ENCODE measurements at places on chromosomes 12 and 14.

GRCh38 chr14:104337351-104337750, 199.0 kb downstream of the KIF26A start:
- DNase-seq = no peak

GRCh38 chr14:50000380-50001150, 107.7 kb downstream of the ARF6 start:
- DNase-seq = peak; percentile 63

- peak; percentile 14 for DNase-seq
Observed at GRCh38 chr12:93979189-93979588, 169.2 kb upstream of the PLXNC1 start.

DNA sequence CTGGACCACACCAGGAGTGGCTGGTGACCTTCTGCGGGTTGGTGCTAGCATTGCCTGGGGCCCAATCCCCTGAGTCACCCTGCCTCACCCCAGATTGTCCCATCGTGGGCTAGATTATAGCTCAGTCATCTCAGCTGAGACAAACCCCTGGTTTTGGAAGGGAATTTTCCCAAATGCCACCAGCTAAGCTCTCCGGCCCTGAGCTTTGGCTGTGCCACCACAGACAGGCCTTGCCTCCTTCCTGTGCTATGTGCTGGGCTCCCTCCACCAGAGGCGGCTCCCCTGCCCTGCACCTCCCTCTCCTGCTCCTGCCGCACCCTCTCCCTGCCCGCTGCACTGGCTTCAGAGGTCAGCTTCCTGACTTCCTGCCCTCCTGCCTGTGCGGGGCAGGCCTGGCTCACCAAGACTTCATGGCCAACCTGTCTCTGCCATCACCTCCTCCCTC, 196.3 kb downstream of the TSPAN9 start:
- DNase-seq = no peak

DNA sequence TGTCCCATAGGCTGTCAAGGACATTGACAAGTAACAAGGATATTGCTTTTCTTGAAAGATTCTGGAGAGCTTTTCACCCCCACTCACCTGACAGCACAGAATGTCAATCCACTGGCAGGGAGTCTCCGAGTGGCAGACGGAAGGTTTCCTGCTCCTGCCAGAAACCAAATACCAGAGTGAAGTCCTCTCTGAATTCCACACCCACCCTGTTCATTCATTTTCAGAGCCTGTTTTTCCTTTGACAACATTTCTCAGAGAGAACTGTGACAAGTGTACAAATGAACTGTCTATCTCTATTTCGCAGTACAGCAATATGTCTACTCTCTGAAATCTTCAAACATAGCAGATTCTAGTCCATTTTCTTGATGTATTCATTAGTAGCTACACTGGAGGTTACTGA, 26.2 kb upstream of the BICD1 start:
- DNase-seq = no peak

GRCh38 chr12:43289426-43289801, 262.6 kb downstream of the ADAMTS20 start:
- DNase-seq = no peak

GRCh38 chr14:94019329-94019728, 6.8 kb upstream of the OTUB2 start:
- DNase-seq = no peak

DNA sequence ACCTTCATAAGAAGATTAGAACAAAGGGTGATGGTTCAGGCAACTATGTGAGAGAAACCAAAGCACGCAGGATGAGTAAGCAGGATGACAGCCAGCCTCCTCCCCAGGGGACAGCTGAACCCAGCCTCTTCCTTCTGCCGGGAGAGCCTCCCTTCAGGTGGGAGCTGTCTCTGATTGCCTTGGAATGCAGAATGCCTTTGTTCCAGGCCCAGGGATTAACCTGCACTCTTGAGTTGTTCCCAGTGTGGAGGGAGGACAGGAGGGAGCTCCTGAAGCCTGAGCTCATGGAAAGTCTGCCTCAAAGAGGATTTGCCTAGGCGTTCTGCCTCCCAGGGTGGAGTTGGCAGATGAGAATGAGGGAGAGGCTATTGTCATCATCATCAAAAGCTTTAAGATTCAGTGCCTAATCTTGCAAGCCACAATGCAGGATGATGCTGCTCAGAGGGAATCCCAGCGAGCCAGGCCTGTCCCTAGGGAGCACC, 3.6 kb upstream of the KRT6A start:
- DNase-seq = no peak

DNA sequence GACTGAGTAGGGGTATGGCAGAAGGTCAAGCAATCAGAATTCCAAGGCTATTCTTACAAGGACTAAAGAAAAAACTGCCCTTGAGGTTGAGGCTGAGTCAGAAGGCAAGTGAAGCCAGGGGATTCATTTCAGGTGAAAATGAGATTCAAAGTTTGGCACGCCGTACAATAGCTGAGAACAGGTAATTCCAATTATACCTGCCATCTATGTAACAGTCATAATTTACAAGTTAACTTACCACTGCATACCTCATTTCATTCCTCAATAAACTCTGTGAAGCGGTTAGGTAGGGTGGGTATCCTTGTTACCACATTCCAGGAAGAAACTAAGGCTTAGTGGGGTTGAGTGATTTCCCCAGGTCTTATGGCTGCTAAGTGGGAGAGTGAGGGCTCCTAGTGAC, 64.1 kb downstream of the STON2 start:
- no peak for DNase-seq

GRCh38 chr14:72254937-72255472, 322.8 kb downstream of the RGS6 start:
- no peak for DNase-seq

DNA sequence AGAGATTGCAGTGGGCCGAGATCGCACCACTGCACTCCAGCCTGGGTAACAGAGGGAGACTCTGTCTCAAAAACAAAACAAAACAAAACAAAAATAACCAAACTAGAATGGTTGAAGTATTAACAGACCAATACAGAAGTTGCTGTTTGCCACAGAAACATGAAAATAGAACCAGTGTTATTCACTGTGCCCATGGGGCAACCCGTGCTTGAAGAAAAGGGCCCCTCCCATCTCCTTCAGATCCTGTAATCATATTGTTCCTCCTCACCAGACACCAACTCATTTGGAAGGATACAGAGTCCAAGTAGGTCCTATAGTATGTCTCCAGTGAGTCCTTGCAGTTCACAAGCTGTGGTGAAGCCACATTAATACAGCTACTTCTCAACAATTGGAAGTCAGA, 30.9 kb downstream of the SLC35F4 start:
- no peak for DNase-seq

DNA sequence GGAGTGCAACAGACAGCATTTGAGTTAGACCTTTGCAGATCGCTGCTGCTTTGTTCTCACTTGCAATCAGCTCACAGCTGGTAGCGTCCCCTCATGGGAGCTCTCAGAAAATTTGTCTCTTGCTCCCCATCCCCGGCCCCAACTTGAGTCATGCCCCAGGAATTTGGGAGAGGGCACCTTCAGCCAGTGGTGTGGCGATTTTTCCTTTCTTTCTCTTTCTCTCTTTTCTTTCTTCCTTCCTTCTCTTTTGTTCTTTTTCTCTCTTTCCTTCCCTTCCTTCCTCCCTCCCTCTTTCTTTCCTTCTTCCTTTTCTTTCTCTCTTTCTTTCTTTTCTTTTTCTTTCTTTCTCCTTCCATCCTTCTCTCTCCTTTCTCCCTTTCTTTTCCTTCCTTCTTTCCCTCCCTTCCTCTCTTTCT, 34.2 kb upstream of the MAP1LC3B2 start:
- DNase-seq = no peak

GRCh38 chr12:130970908-130971233, 17.2 kb downstream of the ADGRD1 start:
- DNase-seq = no peak

DNA sequence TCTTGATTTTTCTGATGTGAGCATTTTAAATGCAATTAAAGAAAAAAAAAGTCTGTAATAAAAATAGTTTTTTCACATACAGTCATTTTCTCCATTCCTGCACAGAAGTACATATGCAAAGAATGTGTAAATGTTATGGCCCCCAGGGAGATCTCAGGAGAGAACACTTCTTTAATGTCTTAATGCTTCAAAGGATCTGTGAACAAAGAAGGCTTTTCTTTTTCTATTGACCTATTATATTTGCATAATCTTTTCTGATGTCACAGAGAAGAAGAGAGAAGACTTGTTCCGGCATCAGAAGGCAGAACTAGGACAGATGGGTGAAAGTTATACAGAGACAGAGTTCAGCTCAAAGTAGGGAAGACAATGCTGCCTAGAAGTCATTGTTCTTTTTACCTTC, 413.5 kb upstream of the STXBP6 start:
- DNase-seq = no peak

DNA sequence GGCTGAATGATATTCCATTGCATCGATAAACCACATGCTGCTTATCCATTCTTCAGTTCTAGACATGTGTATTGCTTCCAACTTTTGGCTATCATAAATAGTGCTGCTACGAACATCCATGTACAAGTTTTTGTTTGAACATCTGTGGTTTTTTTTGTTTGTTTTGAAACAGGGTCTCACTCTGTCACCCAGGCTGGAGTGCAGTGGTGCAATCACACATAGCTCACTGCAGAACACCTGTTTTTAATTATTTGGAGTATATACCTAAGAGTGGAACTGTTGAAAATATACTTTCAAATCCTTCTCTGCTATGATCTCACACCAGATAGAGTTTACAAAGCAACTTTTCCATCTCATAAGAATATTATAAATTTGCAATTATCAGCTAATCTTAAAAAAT, 124.2 kb downstream of the TTC7B start:
- no peak for DNase-seq

DNA sequence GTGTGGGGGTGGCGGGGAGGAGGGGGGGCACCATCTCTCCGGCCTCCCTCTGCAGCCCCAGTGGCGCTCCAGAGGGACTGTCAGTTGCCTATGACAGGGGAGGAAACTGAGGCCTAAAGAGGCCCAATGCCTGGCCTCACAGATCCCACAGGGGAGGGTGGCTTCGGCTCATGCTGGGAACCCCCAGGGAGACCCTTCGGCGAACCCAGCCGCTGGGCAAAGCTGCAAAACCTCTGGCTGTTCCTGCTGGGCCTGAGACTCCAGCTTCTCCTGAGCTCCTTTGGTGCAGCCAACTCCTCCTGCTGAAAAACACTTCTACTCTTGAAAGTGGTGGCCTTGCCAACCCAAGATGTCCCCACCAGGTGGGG, 170.1 kb upstream of the RTL1 start:
- DNase-seq = no peak

DNA sequence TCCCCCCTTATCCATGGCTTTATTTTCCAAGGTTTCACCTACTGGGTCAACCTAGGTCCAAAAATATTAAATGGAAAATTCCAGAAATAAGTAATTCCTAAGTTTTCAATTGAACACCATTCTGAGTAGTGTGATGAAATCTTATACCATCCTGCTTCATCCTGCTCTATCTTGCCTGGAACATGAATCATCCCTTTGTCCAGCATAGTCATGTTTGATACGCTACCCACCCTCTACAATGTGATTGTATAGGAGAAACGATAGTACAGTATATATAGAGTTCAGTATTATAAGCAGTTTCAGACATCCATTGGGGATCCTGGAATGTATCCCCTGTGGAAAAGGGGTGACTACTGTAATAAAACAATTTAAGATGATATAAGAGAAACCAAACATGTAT, 62.2 kb downstream of the IFNG start:
- no peak for DNase-seq

DNA sequence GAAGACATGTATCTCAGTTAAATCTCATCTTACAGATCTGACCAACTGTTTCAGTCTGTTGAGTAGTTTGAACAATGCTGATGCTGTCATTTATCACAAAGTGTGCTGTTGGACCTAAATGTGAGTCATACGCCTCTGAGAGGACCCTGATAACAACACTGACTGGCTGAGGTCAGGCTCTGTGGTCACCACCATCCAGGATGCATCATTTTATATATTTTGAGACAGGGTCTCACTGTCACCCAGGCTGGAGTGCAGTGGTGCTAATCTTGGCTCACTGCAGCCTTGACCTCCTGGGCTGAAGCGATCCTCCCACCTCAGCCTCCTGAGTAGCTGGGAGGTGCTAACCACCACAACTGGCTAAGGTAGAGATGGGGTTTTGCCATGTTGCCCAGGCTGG, 181.0 kb upstream of the RGS6 start:
- no peak for DNase-seq

- no peak for DNase-seq
Observed at GRCh38 chr12:27554421-27555186, 30.6 kb downstream of the PPFIBP1 start.

DNA sequence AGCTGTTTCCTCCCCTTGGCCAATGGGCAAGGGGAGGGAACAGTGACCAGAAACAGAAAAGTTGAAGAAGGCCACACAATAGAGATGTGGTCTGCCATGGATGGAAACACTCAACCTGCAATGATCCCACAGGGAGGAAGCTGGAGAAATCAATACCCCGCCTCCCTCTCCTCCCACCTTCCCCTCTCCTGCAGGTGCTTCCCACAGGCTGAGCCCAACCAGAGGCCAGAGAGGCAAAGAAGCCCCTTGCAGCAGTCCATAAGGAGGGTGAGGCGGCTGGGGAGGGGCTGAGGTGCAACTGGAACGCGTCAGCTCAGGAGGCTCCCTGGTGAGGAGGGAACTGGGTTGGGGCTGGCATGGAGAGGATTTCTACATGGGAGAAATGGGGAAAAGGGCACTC, 84.0 kb downstream of the RNF34 start:
- DNase-seq = no peak

DNA sequence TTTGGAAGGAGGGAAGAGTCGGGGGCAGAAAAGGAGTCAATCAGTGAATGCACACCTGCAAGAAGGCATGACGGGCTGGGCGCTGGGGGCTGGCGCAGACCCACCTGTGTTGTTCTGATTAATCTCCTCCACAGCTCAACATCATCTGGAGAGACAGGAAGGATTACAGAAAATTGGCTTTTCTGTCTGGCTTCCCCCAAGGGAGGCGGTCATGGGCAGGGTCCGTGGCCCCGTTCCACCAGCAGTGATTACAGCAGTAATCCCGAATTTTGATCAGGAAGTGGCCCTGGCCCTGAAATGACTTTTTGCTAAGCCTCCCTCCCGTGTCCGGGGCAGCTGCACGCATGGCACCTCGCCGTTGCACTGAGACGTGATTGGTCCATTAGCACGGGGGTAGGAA, 24.4 kb upstream of the GALNT9 start:
- no peak for DNase-seq

DNA sequence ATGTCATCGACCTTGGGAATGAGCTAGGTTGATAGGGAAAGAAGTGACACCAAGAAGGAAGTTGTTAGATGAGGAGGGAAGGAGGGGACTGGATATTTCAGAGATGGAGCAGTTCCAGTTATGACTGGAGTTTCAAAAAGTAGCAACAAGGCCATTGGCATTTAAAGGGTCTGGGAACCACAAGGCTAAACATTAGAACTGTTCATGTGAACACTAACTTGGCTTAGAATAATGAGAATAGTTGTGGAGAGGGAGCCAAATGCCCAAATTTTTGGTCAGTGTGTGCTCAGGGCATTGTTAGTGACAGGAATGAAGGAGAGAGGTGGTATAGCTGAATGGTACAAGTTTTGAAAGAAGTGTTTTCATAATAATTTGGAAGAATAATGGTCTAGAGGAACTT, 16.8 kb downstream of the IFT43 start:
- DNase-seq = no peak

DNA sequence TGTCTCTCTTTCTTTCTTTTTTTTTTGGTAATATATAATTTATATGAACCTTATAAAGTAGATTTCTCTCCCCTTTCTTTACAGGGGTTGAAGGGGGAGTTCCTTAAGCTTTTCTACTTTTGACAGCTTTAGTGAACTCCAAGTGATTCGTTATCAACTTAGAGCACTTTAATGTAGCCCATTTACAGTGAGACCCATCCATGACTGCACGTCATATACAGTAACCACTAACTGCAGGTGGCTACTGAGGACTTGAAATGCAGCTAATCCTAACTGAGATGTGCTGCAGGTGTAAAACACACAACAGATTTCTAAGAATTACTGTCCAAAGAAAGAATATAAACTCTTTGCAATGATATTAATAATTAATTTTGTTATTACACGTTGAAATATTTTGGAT, 582 bp downstream of the LRRIQ1 start:
- no peak for DNase-seq

All from AML-193 (cell line).